ENCODE measurements at places on chromosomes 7 and 10.

GRCh38 chr7:112495810-112496462 lies 15.1 kb downstream of the LSMEM1 start:
- peak; percentile 17 for DNase-seq

DNA sequence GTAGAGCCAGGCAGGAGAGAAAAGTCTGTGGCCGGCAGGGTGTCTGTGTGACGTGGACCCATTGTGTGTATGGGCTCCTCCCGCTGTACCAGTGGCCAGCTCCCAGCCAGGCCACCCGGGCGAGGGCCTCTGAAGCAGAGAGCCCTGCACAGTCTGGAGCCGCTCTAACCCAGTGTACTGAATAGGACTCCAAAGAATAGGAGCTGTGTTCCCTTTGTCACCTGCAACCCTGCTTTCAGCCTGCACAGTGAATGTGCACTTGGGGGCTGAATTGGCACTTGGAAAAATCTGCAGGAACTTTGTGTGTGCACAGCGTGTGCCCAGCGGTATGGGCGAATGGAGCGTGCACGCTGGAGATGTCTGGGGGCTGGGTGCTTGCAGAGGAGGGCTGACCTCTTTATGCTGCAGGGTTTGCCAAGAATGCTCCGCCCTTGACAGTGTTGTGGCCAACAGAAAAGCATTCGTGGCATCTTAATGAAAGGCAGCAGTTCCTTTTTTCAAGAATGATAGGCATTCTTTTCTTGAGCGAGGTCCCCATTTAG lies 216.2 kb downstream of the AUTS2 start:
- no peak for DNase-seq

DNA sequence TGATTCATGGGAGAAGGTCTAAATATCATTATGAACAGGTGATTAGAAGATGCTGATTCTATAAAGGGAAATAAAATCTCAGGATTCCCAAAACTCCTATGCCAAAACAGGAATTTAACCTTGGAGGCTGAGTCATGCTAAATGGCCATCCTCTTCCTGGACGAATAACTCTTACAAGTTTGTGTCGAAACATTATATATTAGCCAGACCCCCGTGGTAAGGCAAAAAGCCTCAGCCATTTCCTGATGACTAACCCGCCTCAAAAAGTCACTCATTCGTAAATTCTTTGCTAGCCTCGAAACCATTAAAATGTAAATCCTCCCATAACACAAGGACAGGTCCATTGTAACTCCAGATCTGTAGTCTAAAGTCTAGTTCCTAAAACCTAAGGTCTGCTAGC lies 32.0 kb downstream of the CUL2 start:
- DNase-seq = peak; percentile 79

DNA sequence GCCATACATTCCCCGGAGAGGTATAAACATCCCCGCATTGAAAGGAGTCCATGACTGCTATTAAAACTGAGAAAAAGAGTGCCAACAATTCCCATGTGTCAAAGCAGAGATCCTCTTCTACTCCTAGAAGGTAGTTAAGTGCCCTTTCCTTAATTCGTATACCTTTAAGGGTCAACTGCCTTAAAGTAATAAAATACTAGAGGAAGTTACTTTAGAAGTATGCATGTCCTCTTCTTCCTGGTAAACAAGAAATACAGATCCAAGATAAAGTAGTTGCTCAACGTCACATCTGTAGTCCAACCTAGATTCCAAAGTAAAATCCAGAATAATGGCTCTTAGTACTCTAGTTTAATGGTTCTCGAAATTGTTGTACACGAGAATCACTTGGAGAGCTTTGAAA lies 1.5 kb upstream of the TSPAN12 start:
- DNase-seq = no peak

GRCh38 chr7:96388620-96389383 lies 66.9 kb upstream of the SLC25A13 start:
- peak; percentile 84 for DNase-seq

GRCh38 chr7:130009848-130010688 lies 41.1 kb downstream of the ZC3HC1 start:
- peak; percentile 93 for DNase-seq

DNA sequence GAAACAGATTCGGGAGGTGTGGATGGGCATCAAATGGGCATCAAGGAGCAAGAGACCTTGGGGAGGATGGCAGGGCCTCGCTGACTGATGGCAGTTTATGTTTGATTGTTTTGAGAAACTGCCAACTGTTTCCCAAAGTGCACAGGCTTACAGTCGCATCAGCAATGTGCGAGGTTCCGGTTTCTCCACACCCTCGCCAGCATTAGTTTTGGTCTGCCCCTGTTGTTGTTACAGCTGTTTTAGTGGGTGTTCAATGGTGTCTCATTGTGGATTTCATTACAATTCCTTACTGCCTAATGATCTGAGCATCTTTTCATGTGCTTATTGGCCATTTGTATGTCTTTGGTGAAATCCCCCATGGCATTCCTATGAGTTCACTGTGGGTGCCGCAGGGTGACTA lies 24.4 kb downstream of the AKR1E2 start:
- no peak for DNase-seq

- DNase-seq = no peak
These were observed 53.2 kb upstream of the SYPL1 start for GRCh38 chr7:106165337-106165736.

DNA sequence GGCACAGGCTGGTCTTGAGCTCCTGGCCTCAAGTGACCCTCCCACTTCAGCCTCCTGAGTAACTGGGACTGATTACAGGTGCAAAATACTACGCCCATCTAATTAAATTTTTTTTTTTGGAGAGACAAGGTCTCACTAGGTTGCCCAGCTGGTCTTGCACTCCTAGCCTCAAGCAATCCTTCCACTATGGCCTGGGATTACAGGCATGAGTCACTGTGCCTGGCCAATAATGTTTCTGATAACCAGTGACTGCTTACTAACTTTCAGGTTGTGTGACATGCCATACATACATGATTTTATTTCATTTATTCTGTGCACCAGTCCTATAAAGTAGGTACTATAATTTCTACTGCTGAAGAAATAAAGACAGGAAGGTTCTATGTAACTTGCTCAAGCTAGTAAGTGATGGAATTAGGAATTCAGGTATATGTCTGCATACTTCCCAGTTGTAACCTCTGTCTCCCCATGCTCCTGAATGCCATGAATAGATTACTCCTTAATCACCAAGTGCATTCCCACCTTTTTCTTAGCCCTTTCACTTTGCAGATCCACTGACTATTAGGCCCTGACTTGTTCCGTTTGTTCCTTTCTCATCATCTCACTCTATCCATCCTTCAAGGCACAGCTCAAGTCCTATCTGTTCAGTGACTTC lies 28.1 kb downstream of the MCU start:
- DNase-seq = peak; percentile 20

DNA sequence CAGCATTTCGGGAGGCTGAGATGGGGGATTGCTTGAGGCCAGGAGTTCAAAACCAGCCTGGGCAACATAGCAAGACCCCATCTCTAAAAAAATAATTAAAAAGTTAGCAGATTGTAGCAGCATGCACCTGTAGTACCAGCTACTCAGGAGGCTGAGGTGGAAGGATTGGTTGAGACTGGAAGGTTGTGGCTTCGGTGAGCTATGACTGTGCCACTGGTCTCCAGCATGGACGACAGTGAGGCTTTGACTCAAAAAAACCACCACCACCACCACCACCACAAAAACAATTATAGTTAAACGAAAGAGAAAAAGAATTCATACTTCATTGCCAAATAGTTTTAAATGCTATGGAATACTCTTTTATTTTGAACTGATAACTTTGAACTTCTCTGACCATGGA lies 63.4 kb downstream of the VTI1A start:
- DNase-seq = no peak

- DNase-seq = peak; percentile 67
These were observed 89.5 kb upstream of the PIK3CG start for GRCh38 chr7:106775552-106775936.

DNA sequence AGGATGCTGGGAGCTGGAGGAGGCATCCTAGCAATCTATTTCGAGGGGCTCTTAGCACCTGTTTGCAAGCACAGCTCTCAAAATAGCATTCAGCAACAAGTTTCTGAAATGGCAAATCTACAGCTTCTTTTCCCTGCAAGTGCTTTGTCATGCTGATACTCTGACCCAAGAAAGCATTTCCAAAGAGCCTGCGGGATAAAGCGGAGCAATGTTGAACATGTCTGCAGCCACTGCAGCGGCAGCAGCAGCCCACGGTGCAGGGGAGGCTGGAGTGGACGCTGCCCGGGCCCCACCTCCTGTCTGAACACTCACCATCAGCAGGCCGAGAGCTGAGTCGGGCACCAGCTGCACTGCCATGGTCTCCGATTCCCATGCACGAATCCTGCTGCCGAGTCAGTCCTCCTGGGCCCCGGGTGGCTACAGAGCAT lies 964 bp downstream of the FRMD4A start:
- no peak for DNase-seq

DNA sequence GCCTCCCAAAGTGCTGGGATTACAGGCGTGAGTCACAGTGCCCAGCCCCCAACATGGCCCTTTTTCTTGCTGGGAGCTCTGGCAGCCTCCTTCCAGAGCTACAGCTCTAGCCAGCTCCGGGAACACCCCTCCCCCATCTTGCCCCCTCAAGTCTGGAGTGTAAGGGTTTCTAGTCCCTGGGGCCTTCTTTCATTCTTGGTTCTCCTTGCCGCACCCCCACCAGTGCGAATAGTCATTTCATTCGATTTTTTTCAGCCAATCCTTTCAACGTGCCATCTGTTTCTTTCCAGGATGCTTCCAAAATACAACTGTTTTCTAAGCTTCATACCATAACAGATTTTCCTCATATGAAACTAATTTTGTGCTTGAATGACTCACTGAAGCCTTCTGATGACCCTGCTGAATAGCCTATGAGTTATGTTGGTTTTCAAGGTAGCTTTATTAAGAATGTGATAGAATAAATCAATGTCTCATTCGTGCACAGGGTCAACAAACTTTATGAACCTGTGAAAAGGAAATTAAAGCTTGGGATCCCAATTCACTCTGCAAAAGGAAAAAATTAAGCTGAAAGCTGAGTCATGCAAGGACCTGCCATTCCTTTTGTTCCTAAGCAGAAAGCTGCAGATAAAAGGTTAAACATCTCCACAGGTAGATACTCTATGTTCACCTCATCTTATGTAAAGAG lies 38.6 kb downstream of the CDC14C start:
- DNase-seq = no peak

DNA sequence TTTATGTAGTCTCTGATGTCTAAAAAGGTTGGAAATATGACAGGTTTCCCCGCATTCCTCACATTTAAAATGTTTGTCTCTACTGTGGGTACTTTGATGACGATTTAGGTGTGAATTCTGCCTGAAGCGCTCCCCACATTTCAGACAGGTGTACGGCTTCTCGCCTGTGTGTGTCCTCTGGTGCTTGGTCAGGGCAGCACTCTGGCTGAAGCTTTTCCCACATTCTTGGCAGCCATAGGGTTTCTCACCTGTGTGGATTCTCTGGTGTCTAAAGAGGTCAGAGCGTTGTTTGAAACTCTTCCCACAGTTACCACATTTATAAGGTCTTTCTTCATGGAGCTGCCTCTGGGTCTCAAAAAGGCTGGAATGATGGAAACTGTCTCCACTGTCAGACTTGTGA lies 6.3 kb downstream of the ZNF394 start:
- DNase-seq = no peak

DNA sequence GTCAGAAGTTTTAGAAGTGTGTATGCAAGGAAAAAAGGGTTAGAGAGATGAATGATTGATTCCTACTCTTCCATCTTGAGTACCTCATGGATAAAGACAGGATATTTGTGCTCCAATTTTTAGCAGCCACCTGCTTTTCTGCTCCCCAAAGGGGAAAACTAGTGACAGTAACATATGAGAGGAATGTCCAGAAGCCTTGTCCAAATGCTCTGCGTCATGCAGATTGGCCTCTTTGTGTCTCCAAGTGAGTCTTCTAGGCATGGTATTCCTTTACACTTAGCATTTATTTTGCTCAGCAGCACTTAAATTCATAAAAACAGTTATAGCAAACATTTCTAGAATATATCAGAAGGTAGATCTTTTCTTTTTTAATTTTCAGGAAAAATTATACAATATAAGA lies 306.8 kb downstream of the CNTNAP2 start:
- DNase-seq = no peak

DNA sequence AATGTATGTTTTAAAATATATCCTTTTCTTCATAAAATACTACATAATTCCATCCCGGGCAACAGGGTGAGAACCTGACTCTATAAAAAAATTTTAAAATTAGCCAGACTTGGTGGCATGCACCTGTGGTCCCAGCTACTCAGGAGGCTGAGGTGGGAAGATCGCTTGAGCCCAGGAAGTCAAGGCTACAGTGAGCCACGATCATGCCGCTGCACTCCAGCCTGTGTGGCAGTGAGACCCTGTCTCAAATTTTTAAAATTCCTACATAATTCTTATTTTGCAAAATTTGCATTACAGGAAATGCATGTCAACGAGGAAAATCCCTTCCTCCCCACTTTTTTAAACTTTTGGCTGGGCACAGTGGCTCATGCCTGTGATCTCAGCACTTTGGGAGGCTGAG lies 31.3 kb downstream of the AFAP1L2 start:
- DNase-seq = no peak

DNA sequence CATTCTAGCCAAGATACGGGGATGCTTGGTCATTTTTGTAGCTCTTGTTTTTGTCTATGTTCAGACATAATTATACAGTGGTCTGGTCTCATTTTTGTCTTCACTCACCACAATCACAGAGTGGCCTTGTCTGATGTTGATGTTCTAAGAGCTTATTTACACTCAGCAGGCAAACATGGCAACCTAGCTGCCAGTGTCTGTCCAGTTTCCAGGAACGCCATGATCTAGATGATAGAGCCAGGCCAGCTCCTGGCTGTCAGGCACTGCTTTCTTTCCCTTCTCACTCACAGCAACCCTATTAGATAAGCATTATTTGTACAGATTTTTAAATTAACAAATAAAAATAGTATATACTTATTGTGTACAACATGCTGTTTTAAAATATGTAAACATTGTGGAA lies 98.6 kb upstream of the PHF14 start:
- no peak for DNase-seq

- no peak for DNase-seq
These were observed 18.5 kb upstream of the SEM1 start for GRCh38 chr7:96728139-96728538.

GRCh38 chr7:40077849-40078248 lies 56.6 kb downstream of the MPLKIP start:
- no peak for DNase-seq

GRCh38 chr10:6973899-6974298 lies 393.8 kb upstream of the PRKCQ start:
- DNase-seq = no peak

- no peak for DNase-seq
These were observed 223.9 kb upstream of the GLI3 start for GRCh38 chr7:42460933-42461332.

DNA sequence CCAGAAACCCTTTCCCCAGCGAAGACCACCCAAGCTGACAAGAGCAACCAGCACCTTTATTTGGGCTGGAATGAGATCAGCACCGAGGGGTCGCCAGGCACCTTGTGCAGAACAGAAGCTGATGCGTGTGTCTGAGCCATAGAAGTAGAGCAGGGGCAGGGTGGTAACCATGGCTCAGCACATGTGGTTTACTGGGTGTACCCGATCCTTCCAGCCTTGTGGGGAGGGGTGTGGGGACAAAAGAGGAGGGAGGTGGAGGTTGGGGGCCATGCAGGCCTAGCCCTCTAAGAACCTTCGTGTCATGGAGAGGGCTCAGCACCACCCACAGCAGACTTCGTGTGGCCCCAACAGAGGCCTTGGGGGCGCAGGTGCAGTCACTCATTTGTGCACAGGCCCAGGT lies 84.0 kb upstream of the GTF2I start:
- DNase-seq = no peak

GRCh38 chr7:95059842-95060313 lies 152.5 kb downstream of the PPP1R9A start:
- DNase-seq = peak; percentile 46
